ENCODE measurements at places on chromosomes 3 and 15. TPM values are rescaled to one million over a fixed set of nuclear protein-coding genes. Genes with fewer than 3 reads are reported as not detected.

- DNase-seq, result no peak
These were observed 12.1 kb downstream of the NR2F2 start for GRCh38 chr15:96342406-96343112.

DNA sequence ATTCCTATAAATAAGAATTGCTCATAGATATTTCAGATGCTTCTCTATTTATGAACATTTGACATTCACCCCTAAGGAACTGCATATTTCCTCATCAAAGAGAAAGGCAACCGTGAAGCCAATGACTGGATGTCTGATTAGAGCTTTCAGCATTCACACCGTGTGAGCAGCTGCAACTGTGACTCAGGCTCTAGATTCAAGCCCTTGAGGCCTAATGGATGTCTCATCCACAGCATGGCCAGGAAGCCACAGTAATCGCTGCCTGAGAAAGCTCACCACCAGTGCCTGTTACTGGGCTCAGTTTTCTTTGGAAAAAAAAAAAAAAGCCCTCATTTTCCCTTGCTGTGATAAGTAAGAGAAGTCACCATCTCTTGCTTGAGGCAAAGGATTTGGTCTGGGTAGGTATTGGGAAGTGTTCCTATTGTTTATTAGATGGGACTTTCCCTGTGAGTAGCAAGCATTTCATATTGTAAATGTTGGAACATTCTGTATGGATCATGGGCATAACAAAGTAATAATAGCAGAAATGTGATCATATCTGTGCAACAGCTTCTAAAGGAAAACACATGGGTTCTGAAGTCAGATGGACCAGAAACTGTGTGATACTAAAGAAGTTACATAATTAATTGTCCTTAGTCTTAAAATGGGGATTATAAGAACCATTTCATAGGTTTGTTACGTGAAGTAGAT lies 783.7 kb downstream of the AGBL1 start:
- DNase-seq, result no peak

Gene SAMMSON
- total RNA-seq, result not detected

DNA sequence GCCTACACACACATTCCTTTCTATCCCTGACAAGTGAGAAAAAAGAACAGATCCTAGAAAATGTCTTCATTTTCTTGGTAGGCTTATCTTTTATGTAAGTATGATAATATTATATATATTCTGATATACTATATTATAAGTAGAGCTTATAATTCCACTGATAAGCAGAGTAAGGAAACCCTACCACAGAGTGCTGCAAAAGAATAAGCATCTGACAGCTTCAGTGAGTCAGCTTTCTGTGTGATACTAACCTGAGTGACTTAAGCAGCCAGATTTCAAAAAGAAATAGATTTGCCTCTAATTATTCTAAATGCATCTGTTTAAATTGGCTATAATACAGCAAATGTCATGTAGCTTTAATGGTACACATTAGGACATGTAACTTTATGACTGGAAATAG lies 656.0 kb downstream of the MCTP2 start:
- DNase-seq, result no peak

GRCh38 chr3:32257641-32258438 lies 19.4 kb downstream of the CMTM8 start:
- DNase-seq, result no peak

- DNase-seq, result no peak
These were observed 153.5 kb upstream of the LMCD1 start for GRCh38 chr3:8348076-8348475.

Gene HDGFL3
- total RNA-seq, result 168 TPM

DNA sequence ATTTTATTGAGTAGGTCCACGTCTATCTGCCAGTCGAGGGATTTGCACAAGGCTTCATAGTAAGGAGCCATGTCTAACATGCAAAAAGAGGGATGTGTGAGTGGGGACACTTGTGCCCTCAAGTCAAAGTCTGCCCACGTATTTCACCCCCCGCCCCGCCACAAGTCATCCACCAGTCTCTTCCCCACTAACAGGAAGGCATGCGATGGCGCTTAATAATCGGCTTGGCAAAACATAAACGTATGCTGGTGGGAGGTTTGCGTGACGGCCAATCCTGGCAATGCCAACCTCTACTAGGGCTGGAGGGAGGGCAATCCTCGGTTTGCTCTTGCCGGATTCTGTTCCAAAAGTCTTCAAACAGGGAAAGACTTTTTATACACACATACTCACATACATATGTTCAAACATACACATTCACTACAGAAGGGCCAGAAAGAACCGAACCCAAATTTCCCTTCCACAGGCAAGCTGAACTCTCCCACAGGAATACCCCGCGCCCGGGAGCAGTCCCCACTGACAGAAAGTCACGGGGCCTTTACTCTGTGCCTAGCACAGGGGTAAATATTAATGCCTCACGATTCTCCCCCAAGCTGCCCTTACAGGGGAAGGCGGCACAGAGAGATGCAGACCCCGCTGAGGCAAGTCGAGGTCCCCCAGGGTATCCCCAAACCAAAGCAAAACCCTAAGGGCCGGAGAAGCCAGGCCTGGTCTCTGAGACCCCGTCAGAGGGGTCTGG lies 675 bp downstream of the PSMD6 start:
- DNase-seq, result peak; percentile 63

- no peak for DNase-seq
These were observed 19.1 kb downstream of the CSRNP1 start for GRCh38 chr3:39134305-39134704.

- no peak for DNase-seq
These were observed 316.4 kb downstream of the SOX2 start for GRCh38 chr3:182028081-182028480.

DNA sequence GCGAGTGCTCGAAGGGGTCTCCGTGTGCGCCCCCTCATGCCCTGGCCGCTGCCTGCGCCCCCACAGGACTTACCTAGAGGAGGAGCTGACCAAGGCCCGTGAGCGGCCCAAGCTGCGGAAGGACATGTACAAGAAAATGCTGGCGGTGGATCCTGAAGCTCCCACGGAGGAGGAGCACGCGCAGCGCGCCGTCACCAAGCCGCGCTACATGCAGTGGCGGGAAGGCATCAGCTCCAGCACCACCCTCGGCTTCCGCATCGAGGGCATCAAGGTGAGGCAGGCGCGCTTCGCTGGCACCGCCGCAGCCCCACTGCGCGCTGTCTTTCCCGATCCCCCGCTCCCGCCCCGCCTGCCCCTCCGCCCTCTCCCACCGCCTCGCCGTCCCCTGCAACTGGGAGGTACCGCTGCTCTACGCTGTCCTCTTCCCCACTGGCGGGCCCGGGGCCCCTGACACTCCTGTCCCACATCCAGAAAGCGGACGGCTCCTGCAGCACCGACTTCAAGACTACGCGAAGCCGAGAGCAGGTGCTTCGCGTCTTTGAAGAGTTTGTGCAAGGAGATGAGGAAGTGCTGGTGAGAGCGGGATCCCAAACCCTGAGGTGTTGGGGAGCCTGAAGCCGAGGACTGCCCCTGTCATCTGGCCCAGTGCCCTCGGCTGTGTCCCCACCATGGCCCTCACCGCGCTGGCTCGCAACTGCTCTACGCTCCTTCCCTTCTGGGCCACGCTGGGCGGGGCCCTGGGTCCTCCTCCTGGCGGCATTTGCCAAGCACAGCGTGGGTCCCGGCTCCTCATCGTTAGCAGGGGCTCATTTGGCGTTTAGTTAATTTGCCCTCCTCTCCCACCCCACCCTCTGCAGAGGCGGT lies 8.5 kb downstream of the ITPKA start:
- DNase-seq, result peak; percentile 15

GRCh38 chr15:66019368-66019767 lies 150.1 kb downstream of the RAB11A start:
- DNase-seq, result no peak

- peak; percentile 38 for DNase-seq
These were observed 61.3 kb downstream of the MYRIP start for GRCh38 chr3:39870706-39871105.

- DNase-seq, result peak; percentile 32
These were observed at the start of gene DLEC1 for GRCh38 chr3:38039101-38039898. DLEC1 (plus strand) TSS chr3:38039208; CDS start chr3:38039226, 18 bp downstream.

GRCh38 chr15:71705151-71705550 lies 105.2 kb upstream of the NR2E3 start:
- peak; percentile 22 for DNase-seq

Gene TM6SF1
- total RNA-seq, result 34.7 TPM

Gene SLC35G2
- total RNA-seq, result 28.8 TPM

Measured in dermis blood vessel endothelial cell (primary cell).